ENCODE measurements at places on chromosomes 3 and 15. TPM values are rescaled to one million over a fixed set of nuclear protein-coding genes. Genes with fewer than 3 reads are reported as not detected.

DNA sequence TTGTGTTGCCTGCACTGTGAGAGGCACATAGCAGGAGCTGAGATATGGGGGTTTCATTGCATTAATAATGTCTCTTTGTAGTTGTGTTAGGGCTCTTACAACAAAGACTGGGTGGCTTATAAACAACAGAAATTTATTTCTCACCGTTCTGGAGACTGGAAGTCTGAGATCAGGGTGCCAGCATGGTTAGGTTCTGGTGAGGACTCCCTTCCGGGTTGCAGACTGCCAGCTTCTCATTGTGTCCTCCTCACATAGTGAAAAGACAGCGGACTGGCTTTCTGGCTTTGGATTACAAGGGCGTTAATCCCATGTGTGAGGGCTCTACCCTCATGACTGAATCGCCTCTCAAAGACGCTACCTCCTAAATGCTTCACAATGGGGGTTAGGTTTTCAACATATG is 20.6 kb downstream of the TMEM108 start:
- H3K27me3 ChIP-seq: no peaks in the 10 kb centered on the region
- no peak overlapping the region for H3K4me3 ChIP-seq
- no peak overlapping the region for H3K27ac ChIP-seq
- no peaks in the 10 kb centered on the region for H3K36me3 ChIP-seq
- no peaks in the 10 kb centered on the region for H3K4me1 ChIP-seq
- DNase-seq: no peak

GRCh38 chr3:187280644-187281043 is 10.9 kb downstream of the MASP1 start:
- no peaks in the 10 kb centered on the region for H3K27me3 ChIP-seq
- DNase-seq: no peak
- H3K27ac ChIP-seq: no peak overlapping the region
- no peaks in the 10 kb centered on the region for H3K36me3 ChIP-seq
- no peaks in the 10 kb centered on the region for H3K4me1 ChIP-seq

GRCh38 chr15:94682171-94682570 is 450.8 kb downstream of the MCTP2 start:
- H3K27ac ChIP-seq: no peak overlapping the region
- no peaks in the 10 kb centered on the region for H3K27me3 ChIP-seq
- DNase-seq: no peak

DNA sequence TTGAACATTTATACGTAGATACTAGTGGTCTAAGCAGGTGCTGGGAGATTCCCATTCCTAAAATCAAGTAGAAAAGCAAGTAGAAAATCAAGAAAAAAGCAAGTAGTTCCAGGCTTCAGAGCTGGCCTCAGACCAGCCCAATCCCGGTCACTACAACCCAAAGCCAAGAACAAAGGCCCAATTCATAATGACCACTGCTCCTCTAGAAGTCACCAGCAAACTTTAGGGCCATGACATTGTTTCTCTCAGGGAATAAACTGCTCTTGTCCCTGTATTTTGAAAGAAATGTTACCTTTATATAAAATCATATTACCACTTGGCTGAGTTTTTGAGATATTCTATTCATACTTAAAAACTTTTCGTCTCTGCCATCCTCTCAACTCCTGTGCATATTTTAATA is 106.3 kb upstream of the IL12A start:
- H3K27ac ChIP-seq: no peak overlapping the region
- no peak overlapping the region for H3K4me3 ChIP-seq
- no peaks in the 10 kb centered on the region for H3K27me3 ChIP-seq
- no peaks in the 10 kb centered on the region for H3K4me1 ChIP-seq

DNA sequence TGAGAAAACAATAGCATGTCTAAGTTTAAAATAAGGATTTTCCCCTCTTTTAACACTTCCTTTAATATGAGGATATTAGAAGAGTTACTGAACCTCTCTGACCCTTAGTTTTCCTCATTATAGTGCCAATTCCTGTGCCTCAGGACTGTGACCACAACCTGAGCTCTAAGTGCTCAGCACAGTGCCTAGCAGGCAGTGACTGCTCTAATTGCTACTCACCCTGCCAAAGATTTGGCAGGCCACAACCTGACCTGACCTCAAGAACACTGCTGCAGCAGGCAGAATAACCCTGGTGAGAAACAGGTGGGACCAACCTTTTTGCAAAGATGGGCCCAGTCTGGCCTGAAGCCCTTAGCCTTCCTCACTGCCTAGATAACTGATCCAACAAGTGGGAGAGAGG is 35.7 kb downstream of the NBEAL2 start:
- H3K27ac ChIP-seq: no peak overlapping the region
- no peaks in the 10 kb centered on the region for H3K27me3 ChIP-seq
- H3K4me3 ChIP-seq: no peak overlapping the region
- no peaks in the 10 kb centered on the region for H3K36me3 ChIP-seq

The SPG11 gene
- total RNA-seq: 85.9 TPM
